ENCODE measurements at places on chromosomes 16 and 17. TPM values are rescaled to one million over a fixed set of nuclear protein-coding genes. Genes with fewer than 3 reads are reported as not detected.
A peak's percentile ranks its signal among the peaks of the same experiment; 100 is the strongest.

Gene ZDHHC1
- 0.26 TPM for total RNA-seq

Gene RND2
- total RNA-seq = not detected

Gene PERCC1
- total RNA-seq = 0.37 TPM

Gene TEX14
- 0.10 TPM for total RNA-seq

- H3K4me3 ChIP-seq = no peak overlapping the region
- H3K27me3 ChIP-seq = no peaks in the 10 kb centered on the region
- H3K4me1 ChIP-seq = peaks cover 54% of the 10 kb centered on the region
- DNase-seq = no peak
- H3K36me3 ChIP-seq = peaks cover 37% of the 10 kb centered on the region
These were observed 3.3 kb downstream of the ZNF319 start for GRCh38 chr16:57997176-57997527.

DNA sequence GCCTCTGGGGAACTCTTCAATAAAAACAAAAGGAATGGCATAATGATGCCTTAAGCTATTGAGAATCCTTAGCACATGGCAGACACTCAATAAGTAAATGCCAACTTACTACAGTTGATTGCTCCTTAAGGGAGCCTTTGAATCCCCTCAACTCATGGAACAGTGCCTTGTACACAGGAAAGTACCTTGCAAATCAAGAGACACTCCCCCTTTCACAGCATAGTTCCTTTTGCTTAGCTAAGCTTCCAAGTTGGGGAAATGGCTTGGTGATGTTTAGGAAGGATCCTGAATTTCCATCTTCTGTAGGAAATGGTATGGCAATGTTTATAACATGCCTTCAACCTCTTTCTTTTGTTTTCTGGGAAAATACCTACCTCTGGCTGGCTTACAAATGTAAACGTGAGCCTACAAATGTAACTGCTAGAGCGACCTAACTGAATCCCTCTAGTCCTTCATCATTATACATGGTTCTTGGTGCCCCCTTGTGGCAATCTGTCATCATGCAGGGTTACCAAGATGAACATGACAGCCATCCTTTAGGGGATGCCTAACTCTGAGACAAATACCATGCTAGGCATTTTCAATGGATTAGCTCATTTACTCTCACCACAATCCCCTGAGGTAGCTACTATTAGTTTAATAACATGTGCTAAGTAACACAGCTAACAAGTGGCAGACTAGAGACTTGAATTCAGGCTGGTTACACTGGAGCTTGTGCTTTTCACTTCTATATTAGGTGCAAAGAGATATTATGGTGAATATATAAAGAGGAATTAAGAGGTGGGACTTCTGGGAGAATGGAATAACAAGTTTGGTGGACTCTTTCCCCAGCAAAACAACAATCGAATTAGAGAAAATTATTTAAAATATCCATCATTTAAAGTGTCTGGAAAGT lies 65.0 kb downstream of the MMD start:
- no peak overlapping the region for H3K27ac ChIP-seq
- peaks cover 27% of the 10 kb centered on the region for H3K27me3 ChIP-seq
- H3K4me3 ChIP-seq = no peak overlapping the region
- peaks cover 9% of the 10 kb centered on the region for H3K36me3 ChIP-seq

GRCh38 chr16:80324371-80324770 lies 216.4 kb upstream of the DYNLRB2 start:
- DNase-seq = no peak
- no peaks in the 10 kb centered on the region for H3K4me1 ChIP-seq
- no peak overlapping the region for H3K4me3 ChIP-seq
- no peak overlapping the region for H3K27ac ChIP-seq

GRCh38 chr17:39908789-39909352 lies 9.6 kb downstream of the GSDMB start:
- H3K4me3 ChIP-seq = no peak overlapping the region
- H3K4me1 ChIP-seq = peaks cover 34% of the 10 kb centered on the region
- no peak for DNase-seq

DNA sequence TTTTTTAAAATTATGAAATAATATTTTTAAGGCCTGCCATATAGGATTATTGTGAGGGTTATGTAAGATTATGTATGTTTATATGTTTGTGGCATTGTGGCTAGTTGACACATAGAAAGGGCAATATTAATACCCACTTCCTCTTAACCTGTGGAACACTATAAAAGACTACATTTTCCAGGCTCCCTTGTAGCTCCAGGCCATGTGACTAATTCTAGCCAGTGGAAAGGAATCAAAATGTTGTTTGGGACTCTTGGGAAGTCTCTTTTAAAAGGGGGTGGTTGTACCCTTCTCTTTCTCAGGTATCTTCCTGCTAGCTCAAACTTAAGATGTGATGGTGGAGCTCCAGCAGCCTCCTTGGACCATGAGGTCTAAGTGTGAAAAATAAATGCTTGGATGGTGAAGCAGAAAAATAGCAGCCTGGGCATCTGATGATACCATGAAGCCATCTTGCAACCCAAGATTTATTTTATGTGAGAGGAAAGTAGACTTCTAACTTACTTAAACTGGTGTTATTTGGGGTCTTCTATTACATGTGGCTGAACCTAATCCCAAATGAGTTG lies 39.2 kb downstream of the TEKT5 start:
- H3K36me3 ChIP-seq = no peaks in the 10 kb centered on the region
- H3K27ac ChIP-seq = no peak overlapping the region
- DNase-seq = no peak
- no peaks in the 10 kb centered on the region for H3K27me3 ChIP-seq
- no peaks in the 10 kb centered on the region for H3K4me1 ChIP-seq

- H3K4me1 ChIP-seq = peaks cover 42% of the 10 kb centered on the region
- peak overlapping the region; percentile 100 for H3K27ac ChIP-seq
- peaks cover 59% of the 10 kb centered on the region for H3K36me3 ChIP-seq
- DNase-seq = peak; percentile 63
- H3K4me3 ChIP-seq = peak overlapping the region; percentile 99
These were observed 621 bp downstream of the CEP95 start for GRCh38 chr17:64507413-64507782.

DNA sequence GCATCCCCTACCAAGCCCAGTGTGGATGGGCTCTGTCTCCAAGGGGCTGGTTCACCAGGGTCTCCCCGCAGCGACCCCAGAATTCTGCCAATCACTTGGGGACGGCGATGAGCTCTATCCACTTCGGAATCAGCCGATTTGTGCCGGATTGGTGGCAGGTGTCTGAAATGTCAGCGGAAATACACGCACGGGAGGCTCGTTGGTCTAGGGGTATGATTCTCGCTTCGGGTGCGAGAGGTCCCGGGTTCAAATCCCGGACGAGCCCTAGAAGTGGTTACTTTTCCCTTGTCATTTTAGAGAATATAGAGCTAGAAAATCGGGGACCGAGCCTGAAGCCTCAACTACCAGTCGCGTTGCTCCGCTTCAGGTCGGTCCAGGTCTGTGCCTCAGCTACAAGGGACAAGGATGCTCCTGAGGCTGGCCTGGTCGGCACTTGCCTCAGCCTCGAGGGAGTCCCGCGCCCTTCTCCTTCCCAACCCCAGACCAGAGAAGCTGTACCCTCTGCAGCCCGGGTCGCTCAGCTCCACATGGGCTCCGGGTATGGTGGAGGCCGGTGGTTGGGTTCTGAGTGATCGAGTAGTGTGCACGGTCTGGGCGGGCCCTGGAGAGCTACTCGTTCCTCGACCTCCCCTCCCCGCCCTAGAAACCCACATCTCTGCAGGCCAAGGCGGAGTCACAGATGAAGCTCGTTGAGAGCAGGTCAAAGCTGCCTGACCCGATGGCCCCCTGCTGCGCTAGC lies 16.0 kb upstream of the OR1F1 start:
- peak; percentile 61 for DNase-seq
- H3K4me3 ChIP-seq = peak overlapping the region; percentile 60
- peaks cover 42% of the 10 kb centered on the region for H3K4me1 ChIP-seq

GRCh38 chr16:30786115-30786935 lies 680 bp downstream of the ZNF629 start:
- peak overlapping the region; percentile 59 for H3K4me3 ChIP-seq
- H3K27me3 ChIP-seq = peaks cover 9% of the 10 kb centered on the region
- H3K4me1 ChIP-seq = peaks cover 10% of the 10 kb centered on the region
- H3K27ac ChIP-seq = no peak overlapping the region

- no peaks in the 10 kb centered on the region for H3K27me3 ChIP-seq
- DNase-seq = no peak
- no peaks in the 10 kb centered on the region for H3K4me1 ChIP-seq
- peaks cover 38% of the 10 kb centered on the region for H3K36me3 ChIP-seq
- H3K27ac ChIP-seq = no peak overlapping the region
These were observed 45.0 kb upstream of the CRISPLD2 start for GRCh38 chr16:84774810-84775209.

- DNase-seq = peak; percentile 74
- no peak overlapping the region for H3K4me3 ChIP-seq
- peaks cover 55% of the 10 kb centered on the region for H3K4me1 ChIP-seq
- H3K36me3 ChIP-seq = peaks cover 30% of the 10 kb centered on the region
- peak overlapping the region; percentile 64 for H3K27ac ChIP-seq
- no peaks in the 10 kb centered on the region for H3K27me3 ChIP-seq
These were observed 167.4 kb upstream of the CACNG5 start for GRCh38 chr17:66667491-66668030.

DNA sequence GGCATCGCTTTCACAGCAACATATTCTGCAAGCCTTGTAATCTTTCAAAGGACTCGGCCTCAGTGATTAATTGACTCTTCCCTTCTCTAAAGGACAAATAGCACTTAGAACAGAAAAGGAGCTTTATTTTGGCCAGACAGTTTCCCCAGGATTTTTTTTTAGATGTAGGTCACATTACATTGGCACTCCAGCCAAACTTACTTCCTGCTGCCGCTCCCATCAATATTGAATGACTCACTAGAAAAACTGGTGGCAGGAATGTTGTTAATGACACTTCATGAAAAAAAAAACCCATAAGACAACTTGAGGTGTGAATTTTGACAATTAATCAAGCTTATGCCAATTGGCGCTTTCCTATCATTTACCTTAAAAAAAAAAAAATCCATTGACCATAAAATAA lies 432.6 kb downstream of the TOX3 start:
- H3K4me1 ChIP-seq = no peaks in the 10 kb centered on the region
- no peak for DNase-seq
- no peaks in the 10 kb centered on the region for H3K27me3 ChIP-seq

- no peaks in the 10 kb centered on the region for H3K36me3 ChIP-seq
- H3K27ac ChIP-seq = no peak overlapping the region
- H3K4me1 ChIP-seq = no peaks in the 10 kb centered on the region
- no peak for DNase-seq
- H3K4me3 ChIP-seq = no peak overlapping the region
These were observed 190.6 kb upstream of the FOXF1 start for GRCh38 chr16:86319585-86320236.

- peaks cover 10% of the 10 kb centered on the region for H3K4me1 ChIP-seq
- H3K27me3 ChIP-seq = no peaks in the 10 kb centered on the region
- no peaks in the 10 kb centered on the region for H3K36me3 ChIP-seq
- no peak for DNase-seq
- no peak overlapping the region for H3K27ac ChIP-seq
These were observed 158.6 kb downstream of the C16orf78 start for GRCh38 chr16:49531931-49532840.

All from activated CD8-positive, alpha-beta T cell treated with anti-CD3 and anti-CD28 coated beads, Interleukin-2, amount 10 ng/mL, durations not matched to agents 7 days and 5 days (primary cell).